ENCODE measurements at places on chromosomes 4 and X. TPM values are rescaled to one million over a fixed set of nuclear protein-coding genes. Genes with fewer than 3 reads are reported as not detected.

The SPIN2A gene
- total RNA-seq, result not detected

The ADH7 gene
- not detected for total RNA-seq

The SH3TC1 gene
- total RNA-seq, result 4.3 TPM

The XK gene
- total RNA-seq, result 2.8 TPM

The USP51 gene
- total RNA-seq, result 1.8 TPM

The LIMCH1 gene
- 37.4 TPM for total RNA-seq

The P2RY8 gene
- total RNA-seq, result not detected

The CLDN22 gene
- total RNA-seq, result not detected

The PNPLA4 gene
- total RNA-seq, result not detected

The AIFM1 gene
- 35.1 TPM for total RNA-seq

The ATOH1 gene
- not detected for total RNA-seq

- no peak overlapping the region for H3K4me3 ChIP-seq
- H3K27me3 ChIP-seq, result no peaks in the 10 kb centered on the region
- no peaks in the 10 kb centered on the region for H3K36me3 ChIP-seq
- no peak for DNase-seq
- no peaks in the 10 kb centered on the region for H3K4me1 ChIP-seq
- no peak overlapping the region for H3K27ac ChIP-seq
Observed at GRCh38 chr4:43112139-43112538, 219.6 kb downstream of the GRXCR1 start.

GRCh38 chr4:189656641-189657040 is 284.0 kb upstream of the FRG1 start:
- no peak overlapping the region for H3K4me3 ChIP-seq
- no peaks in the 10 kb centered on the region for H3K27me3 ChIP-seq
- no peaks in the 10 kb centered on the region for H3K4me1 ChIP-seq
- no peaks in the 10 kb centered on the region for H3K36me3 ChIP-seq
- no peak overlapping the region for H3K27ac ChIP-seq
- DNase-seq, result no peak

DNA sequence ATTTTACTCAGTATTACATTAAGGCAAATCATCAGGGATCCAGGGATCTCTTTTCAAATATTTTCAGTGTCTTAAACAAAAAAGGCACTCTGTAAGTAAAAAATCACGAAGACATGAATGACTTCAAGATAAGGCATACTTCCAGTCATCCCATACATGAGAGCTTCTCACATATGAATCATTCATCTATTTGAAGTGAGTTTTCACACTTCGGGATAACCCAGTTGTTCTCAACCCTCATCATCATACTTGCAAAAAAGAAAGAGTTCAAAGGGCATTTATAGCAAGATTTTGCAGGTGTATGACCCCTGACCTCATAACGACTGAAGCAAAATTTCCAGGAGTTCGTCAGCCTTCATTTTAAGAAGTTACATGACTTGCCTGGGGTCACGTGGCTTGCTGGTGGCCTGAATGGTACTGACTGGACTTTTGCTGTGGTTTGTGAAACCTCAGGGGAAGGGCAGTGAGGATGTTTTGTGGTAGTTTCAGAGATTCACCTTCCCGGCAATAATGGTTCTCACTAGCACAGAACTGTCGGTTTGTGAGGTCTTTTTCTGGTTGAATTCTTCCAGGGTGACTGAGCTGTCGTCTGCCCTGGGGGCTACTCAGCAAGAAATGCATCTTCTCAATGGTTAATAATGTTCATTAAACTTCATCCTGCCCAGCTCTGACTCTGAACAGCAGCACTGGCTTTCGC is 115.8 kb upstream of the SHISA3 start:
- no peak overlapping the region for H3K27ac ChIP-seq
- no peak overlapping the region for H3K4me3 ChIP-seq
- H3K27me3 ChIP-seq, result no peaks in the 10 kb centered on the region
- DNase-seq, result no peak
- H3K36me3 ChIP-seq, result no peaks in the 10 kb centered on the region

- no peaks in the 10 kb centered on the region for H3K4me1 ChIP-seq
- DNase-seq, result no peak
- no peaks in the 10 kb centered on the region for H3K36me3 ChIP-seq
Observed at GRCh38 chr4:55744369-55744768, 75.2 kb upstream of the EXOC1L start.

DNA sequence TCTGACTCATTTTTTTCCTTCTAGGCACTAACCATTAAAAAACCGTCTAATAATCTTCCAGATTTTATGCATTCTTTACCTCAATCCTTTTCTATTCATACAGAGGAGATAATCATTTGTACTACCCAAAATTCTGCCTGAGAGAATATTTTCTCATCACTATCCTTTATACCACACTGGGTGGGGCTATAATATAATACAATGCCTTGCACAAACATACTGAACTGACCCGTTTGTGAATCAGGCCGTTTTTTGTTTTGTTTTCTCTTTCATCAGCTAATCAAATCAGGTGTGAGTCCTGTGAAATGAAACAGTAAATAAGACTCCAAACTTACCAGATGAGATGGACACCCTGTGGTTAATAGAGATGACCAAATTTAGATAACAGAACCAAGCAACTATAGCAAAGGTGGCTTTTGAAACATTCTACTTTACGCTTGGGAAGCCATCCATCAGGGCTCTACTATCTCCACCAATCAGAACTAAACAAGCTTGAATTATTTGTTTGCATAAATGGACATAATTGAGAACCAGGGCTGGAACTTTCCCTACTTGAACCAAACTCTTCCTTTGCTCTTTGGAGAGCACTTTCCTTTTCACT is 573.0 kb downstream of the GABRG1 start:
- H3K4me3 ChIP-seq, result no peak overlapping the region
- no peak for DNase-seq
- H3K27ac ChIP-seq, result no peak overlapping the region
- no peaks in the 10 kb centered on the region for H3K27me3 ChIP-seq
- no peaks in the 10 kb centered on the region for H3K36me3 ChIP-seq
- no peaks in the 10 kb centered on the region for H3K4me1 ChIP-seq

- no peaks in the 10 kb centered on the region for H3K4me1 ChIP-seq
- H3K36me3 ChIP-seq, result no peaks in the 10 kb centered on the region
- no peak for DNase-seq
- H3K27me3 ChIP-seq, result no peaks in the 10 kb centered on the region
- no peak overlapping the region for H3K4me3 ChIP-seq
Observed at GRCh38 chr4:107318078-107318477, 282.0 kb upstream of the DKK2 start.

DNA sequence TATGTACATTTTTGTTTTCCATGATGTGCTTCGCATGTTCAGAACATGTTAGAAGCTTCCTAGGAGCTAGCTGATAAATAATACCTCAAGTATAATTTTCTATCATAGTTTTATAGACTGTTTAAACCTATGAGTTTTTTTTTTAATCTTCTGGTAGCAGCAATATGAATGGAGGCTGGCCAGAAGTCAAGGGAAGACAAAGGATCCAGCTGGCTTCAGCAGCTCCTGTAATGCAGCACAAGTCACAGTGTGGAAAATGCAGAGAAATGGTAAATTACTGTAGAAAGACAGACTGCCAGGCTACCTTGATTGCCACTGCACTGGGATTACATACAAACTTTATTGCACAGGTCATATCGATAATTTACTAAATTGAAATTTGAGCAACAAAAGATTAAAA is 537.9 kb downstream of the IQCM start:
- no peaks in the 10 kb centered on the region for H3K4me1 ChIP-seq
- H3K36me3 ChIP-seq, result no peaks in the 10 kb centered on the region
- 0 out of 2 replicates have a peak, but pooled peaks cover 3% of the 10 kb centered on the region for H3K27me3 ChIP-seq
- no peak for DNase-seq

GRCh38 chrX:54178100-54178940 is 4.7 kb downstream of the FAM120C start:
- peak overlapping the region; percentile 78 for H3K27ac ChIP-seq
- no peak for DNase-seq
- peaks cover 13% of the 10 kb centered on the region for H3K36me3 ChIP-seq
- no peak overlapping the region for H3K4me3 ChIP-seq
- H3K4me1 ChIP-seq, result peaks cover 37% of the 10 kb centered on the region

DNA sequence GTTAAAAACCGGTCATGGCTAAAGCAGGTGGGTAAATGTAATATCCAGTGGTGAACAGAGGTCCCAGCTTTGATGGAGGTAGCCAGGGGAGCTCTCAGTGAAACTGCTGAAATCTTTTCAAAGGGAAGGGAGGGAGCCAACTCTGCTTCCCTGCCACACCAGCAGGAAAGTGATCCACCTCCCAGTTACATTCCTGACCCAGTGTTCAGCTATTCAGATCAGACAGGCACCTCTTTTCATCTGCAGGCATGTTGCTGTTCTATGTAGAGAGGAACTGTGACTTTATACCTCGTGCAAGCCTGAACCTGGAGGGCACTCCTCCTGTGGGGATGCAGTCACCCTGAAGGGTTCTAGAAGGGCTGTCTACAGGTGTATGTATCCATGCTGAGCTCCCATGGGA is 37.6 kb downstream of the DCLK2 start:
- no peaks in the 10 kb centered on the region for H3K27me3 ChIP-seq
- DNase-seq, result no peak

DNA sequence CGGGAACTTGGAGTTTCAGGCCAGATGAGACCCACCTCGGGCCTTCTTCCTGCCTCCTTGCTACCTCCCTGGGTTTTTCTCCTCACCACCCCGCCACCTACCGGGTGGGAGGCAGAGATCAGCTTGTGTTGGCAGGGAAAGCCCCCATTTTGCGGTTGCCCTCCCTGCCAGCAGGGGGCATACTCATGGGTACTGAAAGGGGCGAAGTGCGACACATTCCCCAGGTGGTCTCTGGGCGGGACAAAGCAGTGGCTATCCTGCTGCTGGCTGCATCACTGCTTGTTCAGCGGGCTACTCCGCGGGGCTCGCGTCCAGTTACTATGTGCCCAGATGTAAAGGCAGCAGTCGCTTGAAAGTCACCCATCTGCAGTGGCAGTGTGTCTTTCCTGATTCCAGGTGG is 330.3 kb downstream of the PDHA2 start:
- no peaks in the 10 kb centered on the region for H3K36me3 ChIP-seq
- H3K27me3 ChIP-seq, result no peaks in the 10 kb centered on the region
- H3K4me3 ChIP-seq, result no peak overlapping the region
- H3K4me1 ChIP-seq, result peaks cover 12% of the 10 kb centered on the region
- no peak overlapping the region for H3K27ac ChIP-seq

GRCh38 chr4:168293386-168293975 is 25.1 kb downstream of the DDX60 start:
- H3K4me3 ChIP-seq, result no peak overlapping the region
- no peaks in the 10 kb centered on the region for H3K4me1 ChIP-seq

GRCh38 chr4:98557194-98557892 is 101.1 kb downstream of the TSPAN5 start:
- no peaks in the 10 kb centered on the region for H3K36me3 ChIP-seq
- DNase-seq, result peak; percentile 33
- H3K4me3 ChIP-seq, result no peak overlapping the region
- peaks cover 8% of the 10 kb centered on the region for H3K4me1 ChIP-seq

- no peaks in the 10 kb centered on the region for H3K36me3 ChIP-seq
- peaks cover 17% of the 10 kb centered on the region for H3K4me1 ChIP-seq
- H3K27me3 ChIP-seq, result no peaks in the 10 kb centered on the region
- DNase-seq, result no peak
Observed at GRCh38 chr4:183337349-183337748, 15.1 kb upstream of the CLDN24 start.

All from SJSA1 (cell line).